ENCODE measurements at places on chromosomes 7 and 10. TPM values are rescaled to one million over a fixed set of nuclear protein-coding genes. Genes with fewer than 3 reads are reported as not detected.

- DNase-seq = no peak
These were observed 9.5 kb downstream of the OGDHL start for GRCh38 chr10:49752584-49752983.

DNA sequence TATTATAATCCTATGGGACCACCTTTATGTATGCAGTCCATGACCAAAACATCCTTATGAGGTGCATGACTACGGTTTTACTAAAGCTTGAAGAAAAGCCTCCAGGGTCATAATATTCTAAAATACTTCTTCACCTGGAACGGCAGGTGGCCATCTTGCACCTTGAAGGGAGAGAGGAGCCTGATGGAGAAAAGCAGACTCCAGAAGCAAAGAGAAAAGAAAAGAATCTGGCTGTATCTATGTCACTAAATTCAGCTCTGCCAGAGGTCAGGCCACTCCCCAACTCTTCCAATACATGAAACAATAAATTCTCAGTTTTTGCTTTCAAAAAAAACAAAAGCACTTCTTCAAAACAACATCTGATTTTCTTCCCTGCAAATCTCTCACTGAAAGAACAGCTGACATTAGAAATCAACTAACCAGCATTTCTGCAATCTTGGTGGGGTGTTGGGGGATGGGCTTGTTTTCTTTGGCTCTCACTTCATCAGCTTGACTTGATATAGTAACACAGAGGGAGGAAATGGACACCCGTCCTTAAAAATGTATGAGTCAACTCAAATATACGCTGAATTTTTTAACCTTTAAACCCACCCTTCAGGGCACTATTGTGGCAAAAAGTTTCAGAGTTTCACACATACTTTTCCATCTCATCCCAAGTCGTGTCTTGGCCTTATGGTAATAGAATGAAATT, 21.7 kb downstream of the HIBADH start:
- DNase-seq = no peak

- DNase-seq = no peak
These were observed 356.8 kb downstream of the PLXDC2 start for GRCh38 chr10:20173046-20173445.

DNA sequence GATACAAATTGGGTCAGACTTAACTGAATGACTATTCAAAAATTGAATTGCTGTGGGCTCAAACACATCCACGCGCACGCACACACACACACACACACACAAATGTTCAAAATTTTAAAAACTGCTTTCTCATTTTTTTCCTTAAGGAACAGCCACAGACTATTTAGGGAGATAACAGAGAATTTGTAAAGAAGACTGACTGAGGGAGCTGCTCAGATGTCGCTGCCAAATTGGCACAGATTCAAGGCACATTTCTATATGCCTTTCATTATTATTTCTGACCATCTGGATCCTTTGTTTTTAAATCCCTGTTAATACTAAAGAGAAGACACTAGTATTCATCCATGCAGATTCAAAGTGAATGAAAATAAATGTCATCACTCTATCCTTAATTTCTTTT, 154.8 kb downstream of the DGKB start:
- DNase-seq = peak; percentile 44

- no peak for DNase-seq
These were observed 536.6 kb downstream of the HTR7 start for GRCh38 chr10:90321132-90321816.

- DNase-seq = no peak
These were observed 25.9 kb upstream of the FAM20C start for GRCh38 chr7:166338-167060.

DNA sequence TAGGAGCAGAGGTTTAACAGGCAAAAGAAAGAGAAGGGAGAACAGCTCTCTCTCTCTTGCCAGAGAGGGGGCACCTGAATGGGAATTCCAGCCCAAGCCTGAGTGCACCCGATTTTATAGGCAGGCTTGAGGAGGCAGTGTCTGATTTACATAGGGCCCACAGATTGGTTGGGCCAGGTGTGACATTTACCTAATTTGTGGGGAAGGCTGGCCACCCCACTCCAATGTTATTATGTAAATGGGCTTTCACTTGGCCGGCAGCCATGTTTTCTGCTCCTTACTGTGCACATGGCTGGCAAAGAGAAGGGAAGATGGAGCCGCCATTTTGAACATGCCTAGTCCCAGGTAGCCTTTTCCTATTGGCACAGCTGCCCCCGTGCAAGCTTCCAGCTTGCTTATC, 735.5 kb upstream of the AUTS2 start:
- no peak for DNase-seq

ABCF2 gene
- 18.9 TPM for total RNA-seq

DNA sequence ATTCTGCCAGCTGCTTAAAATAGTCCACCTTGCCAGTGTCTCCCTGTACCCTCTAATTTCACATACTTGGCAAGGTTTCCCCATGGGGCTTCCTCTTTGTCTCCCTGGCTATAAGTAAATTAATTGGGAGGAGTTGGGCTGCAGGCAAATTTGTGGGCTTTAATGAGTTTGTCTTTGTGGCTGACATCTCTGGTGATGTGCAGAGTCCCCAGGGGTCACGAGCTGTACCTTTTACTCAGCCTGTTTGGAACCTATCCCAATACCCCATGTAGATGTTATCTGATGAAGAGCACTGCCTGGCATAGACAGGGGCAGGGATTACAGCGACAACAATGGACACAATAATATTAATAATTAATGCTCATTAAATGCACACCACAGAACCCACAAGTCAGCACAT, 132.5 kb downstream of the SLIT1 start:
- no peak for DNase-seq
